Stomach (tissue), 19 donors: ENCODE measurements at places on chromosomes 3 and 15. TPM values are rescaled to one million over a fixed set of nuclear protein-coding genes. Genes with fewer than 3 reads are reported as not detected.
A peak's percentile ranks its signal among the peaks of the same experiment; 100 is the strongest.

- DNase-seq: no peak
Observed at GRCh38 chr3:139934613-139935015, 371 bp upstream of the CLSTN2 start.

- peak; percentile 74 for DNase-seq
Observed at GRCh38 chr3:32237670-32238452, 619 bp upstream of the CMTM8 start.

TUSC7 gene
- total RNA-seq: not detected

GRCh38 chr3:38637906-38638305, 11.6 kb downstream of the SCN5A start:
- no peak for DNase-seq

DNA sequence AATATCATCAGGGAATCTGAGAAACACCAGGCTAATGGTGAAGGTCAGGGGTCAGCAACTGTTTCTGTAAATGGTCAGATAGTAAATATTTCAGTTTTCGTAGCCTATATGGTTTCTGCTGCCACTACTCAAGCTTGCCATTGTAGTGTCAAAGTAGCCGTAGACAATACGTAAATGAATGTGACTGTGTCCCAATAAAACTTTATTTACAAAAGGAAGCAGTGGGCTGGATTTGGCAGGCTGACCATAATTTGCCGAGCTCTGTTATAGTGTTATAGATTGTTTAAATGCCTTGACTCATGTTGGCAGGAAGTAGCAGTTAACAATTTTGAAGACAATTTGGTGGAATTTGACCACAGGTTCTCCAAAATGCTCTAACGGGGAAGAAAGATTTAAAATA, 548.2 kb downstream of the FOXP1 start:
- DNase-seq: no peak

DNA sequence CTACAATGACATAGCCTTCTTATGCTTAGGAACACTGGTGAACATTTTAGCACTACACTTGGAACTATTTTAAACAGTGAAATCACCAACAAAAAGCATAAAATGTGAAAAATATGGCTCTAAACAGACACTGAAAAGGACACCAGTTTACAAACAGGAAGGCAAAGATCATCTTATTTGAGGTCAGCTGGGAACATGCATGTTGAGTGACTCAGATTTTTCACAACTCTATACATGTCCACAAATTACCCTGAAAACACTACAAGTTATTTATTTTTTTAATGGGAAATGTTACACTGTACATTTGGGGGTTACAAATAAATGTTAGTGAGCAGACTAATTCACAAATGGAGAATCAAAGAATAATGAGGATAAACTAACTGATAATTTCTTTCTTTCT, 12.5 kb upstream of the GK5 start:
- no peak for DNase-seq

DNA sequence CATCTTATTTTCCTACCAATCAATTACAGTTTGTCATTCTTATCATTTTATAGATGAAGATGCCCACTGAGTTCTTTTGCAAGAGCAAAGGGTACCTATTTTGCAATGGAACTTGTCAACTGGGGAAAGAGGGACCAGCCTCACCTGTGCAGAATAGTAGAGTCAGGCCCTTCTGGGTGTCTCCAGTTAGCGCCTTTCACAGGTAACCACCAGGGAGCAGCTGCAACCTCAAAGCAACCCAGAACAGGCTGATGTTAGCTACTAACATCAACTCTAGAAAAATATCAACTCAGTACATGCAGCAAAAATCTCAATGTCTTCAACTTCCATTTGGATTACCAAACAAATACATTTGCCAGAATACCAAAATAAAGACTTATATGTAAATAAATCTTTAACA, 47.1 kb downstream of the SUMF1 start:
- DNase-seq: no peak

- no peak for DNase-seq
Observed at GRCh38 chr3:177579419-177579818, 382.1 kb upstream of the TBL1XR1 start.

TMEM212 gene
- total RNA-seq: not detected

GOLGA6L10 gene
- total RNA-seq: 11.6 TPM

CDHR4 gene
- 0.73 TPM for total RNA-seq

ZCWPW2 gene
- total RNA-seq: not detected

- DNase-seq: peak; percentile 26
Observed at GRCh38 chr15:80607287-80607980, 87.7 kb upstream of the ABHD17C start.

DNA sequence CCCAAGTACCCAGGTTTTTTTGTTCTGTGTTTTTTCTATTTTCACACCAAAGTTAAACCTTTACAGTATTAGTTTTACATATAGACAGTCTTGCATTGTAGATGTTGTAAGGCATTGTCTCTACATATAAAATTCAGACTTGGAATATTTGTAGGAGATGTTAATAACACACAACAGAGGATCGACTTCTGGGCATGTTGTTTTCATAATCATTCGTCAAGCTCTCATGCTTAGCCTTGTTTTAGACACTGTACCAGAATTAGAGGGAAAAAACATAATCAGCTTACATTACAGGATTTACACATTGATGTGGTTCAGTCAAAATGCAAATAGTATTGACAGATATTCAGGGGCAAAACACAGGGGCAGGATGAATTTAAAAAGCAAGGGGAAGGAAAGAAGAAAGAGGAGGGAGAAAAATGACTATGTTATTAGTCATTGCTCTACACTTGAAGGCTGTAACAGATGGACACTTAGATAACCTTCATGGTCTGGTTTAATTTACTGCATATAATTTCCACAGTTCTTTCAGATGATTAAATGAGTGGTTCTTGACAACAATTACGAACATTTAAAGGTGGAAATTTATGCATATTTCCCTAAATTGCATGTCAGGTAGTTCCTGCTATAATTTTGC, 7.5 kb downstream of the CMSS1 start:
- no peak for DNase-seq

GRCh38 chr15:34065261-34065660, 26.3 kb upstream of the AVEN start:
- DNase-seq: no peak

- DNase-seq: no peak
Observed at GRCh38 chr3:116057400-116058006, 387.8 kb downstream of the LSAMP start.

C3orf49 gene
- total RNA-seq: not detected

- DNase-seq: no peak
Observed at GRCh38 chr3:119195151-119195476, 21.7 kb downstream of the UPK1B start.

- no peak for DNase-seq
Observed at GRCh38 chr3:46086986-46087385, 59.7 kb upstream of the XCR1 start.

DNA sequence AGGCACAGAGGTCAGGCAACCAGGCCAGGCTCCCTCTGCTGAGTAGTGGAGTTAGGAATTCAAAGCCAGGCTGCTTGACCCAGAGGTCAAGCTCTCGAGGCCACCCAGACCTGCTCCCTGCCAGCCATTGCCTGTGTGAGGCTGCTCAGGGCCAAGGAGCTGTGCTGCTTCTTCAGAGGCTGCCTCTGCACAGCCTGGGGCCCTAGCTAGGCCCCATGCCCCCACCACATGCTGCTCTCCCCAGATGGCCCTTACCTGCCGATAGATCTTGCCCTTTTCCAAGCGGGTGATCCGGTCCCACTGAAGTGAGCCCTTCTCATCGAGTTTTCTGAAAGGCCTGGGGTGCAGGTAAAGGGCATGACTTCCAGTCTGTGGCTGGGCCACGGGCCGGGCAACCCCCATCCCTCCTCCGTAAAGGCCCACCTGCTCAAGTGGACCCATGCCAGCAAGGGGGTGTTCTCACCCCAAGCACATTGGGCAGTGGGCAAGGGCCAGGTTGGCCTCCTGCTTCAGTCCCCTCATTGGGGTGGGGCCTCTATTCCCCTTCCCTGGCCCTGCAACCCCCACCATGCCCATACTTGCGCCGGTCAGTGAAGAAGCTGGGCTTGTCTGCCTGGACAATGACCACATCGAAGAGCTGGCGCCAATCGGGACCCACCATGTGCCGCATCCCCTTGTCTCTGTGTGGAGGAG, 6.5 kb downstream of the NT5DC2 start:
- no peak for DNase-seq

P4HTM gene
- 47.4 TPM for total RNA-seq

GRCh38 chr3:19541284-19541683, 392.7 kb downstream of the EFHB start:
- DNase-seq: no peak

MOBP gene
- total RNA-seq: 0.29 TPM

TTLL13 gene
- not detected for total RNA-seq

CPNE9 gene
- not detected for total RNA-seq

- no peak for DNase-seq
Observed at GRCh38 chr15:76328958-76329357, 7.6 kb upstream of the ISL2 start.

TP63 gene
- total RNA-seq: not detected

- DNase-seq: peak; percentile 63
Observed at GRCh38 chr3:109336291-109336861, 970 bp downstream of the DPPA4 start.

DNA sequence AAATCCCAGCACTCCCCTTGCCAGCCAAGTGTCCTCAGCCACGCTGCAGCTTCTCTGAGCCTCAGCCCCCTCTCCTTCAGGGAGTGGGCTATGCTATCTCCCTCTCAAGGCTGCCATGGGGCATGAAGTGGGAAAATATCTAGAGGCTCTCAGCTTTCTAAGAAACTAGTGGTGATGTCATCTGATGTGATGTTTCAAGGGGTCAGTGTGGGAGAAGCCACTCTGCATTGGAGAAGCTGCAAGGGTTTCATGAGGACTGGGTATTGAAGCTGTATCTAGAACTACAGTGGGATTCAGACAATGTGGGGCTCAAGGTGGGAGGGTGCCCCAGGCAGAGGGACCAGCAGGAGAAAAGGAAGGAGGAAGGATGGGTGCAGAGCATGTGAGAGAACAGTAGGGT, 210.2 kb downstream of the TLE3 start:
- DNase-seq: no peak

DNA sequence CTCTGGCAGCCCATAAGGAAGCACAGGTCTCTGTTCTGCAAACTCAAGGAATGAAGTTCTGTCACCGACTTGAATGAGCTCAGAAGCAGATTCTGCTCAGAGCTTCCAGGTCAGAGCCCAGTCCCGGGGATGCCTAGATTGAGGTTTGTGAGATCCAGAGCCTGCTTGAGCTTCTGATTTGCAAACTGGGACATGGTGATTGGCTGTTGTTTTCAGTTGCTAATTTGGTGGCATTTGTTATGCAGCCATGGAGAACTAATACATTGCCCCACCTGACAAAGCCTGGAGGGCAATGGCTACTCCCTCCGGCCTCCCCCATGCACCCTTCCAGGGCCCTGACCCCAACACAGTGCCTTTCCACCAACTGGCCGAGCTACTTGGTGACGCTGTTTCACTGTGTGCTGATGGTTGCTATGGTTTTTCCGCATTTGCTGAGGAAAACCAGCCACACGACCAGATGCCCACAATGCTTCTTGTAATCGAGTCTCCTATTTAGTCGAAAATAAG, 379.5 kb upstream of the ATP10A start:
- peak; percentile 30 for DNase-seq

MINAR1 gene
- total RNA-seq: not detected

TNFAIP8L3 gene
- total RNA-seq: not detected
